ENCODE measurements at places on chromosomes 3 and 15.

- DNase-seq, result no peak
These were observed 401.5 kb upstream of the GOLIM4 start for GRCh38 chr3:168497183-168497582.

GRCh38 chr3:84965141-84965540 lies 6.4 kb downstream of the CADM2 start:
- no peak for DNase-seq

DNA sequence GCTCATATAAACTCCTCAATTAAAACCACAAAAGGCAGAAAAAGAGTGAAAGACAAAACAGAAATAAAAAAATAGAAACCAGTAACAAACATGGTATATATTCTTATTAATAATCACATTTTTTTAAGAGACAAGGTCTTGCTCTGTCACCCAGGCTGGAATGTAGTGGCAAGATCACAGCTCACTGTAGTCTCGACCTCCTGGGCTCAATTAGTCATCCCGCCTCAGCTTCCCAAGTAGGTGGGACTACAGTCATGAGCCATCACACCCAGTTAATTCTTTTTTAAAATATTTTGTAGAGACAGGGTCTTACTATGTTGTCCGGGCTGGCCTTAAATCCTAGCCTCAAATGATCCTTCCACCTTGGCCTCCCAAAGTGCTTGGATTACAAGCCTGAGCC lies 37.1 kb downstream of the FAM240A start:
- DNase-seq, result no peak

GRCh38 chr15:89244574-89244903 lies 760 bp downstream of the FANCI start:
- DNase-seq, result no peak

DNA sequence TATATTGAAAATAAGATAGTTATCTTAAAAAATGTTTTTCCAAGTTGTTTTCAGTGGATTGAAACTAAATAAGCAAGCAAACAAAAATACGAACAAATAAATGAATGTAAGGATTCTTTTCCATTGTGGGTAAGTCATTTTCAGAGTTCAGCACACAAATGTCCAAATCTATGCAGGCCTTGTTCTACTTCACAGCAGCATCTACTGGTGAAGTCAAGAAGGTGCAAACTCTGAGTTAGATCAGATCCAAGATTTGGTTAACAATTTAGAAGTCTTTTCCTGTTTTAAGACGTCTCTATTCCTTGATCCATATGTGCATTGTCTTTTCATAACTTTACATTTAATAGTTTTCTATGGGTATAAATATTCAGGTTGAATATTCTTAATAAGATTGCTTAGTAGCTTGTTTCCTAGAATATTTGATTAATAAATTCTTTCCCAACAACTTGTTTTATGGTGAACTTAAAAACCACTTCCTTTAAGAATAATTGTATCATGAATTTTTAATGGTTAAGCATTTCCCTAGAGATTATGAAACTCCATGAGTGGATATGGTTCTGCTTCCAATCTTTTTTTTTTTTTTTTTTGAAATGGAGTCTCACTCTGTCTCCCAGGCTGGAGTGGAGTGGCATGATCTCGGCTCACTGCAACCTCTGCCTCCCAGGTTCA lies 10.5 kb downstream of the PTX3 start:
- no peak for DNase-seq

DNA sequence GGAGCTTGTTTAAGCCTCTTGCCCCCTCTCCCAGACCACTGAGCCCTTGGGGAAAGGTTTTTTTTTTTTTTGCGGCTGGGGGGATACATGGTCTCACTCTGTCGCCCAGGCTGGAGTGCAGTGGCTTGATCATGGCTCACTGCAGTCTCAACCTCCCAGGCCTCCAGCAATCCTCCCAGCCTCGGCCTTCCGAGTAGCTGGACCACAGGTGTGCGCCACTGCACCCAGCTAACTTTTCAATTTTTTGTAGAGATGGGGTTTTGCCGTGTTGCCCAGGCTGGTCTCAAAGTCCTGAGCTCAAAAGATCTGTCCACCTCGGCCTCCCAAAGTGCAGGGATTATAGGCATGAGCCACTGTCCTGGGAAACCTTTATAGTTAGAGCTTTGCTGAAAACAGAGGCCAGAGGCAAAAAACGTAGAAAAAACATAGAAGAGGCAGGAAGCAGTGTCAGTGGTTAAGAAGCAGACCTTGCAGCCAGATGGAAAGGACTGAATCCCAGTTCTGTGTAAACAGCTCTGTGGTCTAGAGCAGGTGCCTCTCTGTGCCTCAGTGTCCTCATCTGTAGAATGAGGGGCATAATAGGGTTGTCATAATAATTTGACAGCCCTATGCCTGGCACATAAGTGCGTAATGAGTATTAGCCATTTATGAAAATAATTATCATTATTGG lies 33.1 kb downstream of the CMTM7 start:
- DNase-seq, result no peak

GRCh38 chr15:29844290-29844903 lies 22.1 kb upstream of the TJP1 start:
- no peak for DNase-seq

DNA sequence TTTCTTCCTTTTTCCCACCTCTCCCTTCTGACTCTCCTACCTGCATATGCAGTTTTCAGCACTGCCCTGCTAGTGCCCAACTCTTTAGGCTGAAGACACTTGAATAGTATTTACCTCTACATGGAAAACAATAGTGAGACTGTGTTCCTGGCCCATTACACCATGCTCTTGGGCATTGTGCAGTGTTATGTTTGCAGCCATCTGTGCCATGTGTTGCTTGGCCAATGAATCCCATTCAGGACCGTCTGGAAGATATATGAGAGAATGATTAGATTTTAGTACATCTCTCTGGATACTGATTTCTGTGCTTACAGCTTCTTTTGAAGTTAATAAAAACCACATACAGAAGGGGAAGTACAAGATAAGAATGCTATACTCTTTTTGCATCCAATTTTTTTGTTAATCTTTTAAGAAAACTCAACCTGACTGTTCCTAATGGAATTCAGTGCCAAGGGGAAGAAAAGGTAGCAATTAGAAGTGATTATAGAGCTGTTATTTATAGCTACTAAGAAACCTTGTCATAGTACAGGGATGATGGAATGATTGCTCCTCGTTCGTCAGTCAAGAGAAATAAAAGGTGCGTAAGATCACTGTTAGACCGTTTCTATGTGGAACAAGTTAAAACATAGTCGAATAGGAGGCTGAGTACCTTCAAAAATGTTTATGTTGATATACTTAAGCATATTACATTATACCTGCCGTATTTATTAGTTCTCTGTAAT lies 58.9 kb downstream of the TMEM41A start:
- DNase-seq, result no peak

DNA sequence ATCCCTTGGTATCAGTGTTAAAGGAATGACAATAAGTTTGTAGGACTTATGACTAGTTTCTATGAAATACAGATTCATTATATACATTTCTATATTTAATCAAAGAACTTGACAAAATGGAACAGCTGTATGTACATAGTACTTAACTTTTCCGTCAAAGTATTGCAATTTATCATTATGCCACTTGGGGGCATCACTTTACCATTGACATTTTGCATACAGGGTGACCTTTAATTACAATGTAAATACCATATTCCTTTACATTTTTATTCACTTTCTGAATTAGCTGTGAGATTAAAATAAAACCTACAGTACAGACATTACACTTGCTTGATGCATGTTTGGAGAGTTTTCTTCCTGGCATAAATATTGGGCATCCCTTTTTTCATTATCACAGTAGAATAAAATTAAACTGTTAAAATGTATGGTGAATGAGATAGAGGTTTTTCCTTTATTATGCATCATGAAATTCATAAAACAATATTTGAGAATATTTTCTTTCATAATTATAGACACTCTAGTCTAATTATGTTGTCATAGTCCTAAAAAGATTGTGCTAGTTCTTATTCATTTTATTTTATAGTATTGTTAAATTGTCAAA lies 6.9 kb downstream of the NEK11 start:
- DNase-seq, result peak; percentile 44

DNA sequence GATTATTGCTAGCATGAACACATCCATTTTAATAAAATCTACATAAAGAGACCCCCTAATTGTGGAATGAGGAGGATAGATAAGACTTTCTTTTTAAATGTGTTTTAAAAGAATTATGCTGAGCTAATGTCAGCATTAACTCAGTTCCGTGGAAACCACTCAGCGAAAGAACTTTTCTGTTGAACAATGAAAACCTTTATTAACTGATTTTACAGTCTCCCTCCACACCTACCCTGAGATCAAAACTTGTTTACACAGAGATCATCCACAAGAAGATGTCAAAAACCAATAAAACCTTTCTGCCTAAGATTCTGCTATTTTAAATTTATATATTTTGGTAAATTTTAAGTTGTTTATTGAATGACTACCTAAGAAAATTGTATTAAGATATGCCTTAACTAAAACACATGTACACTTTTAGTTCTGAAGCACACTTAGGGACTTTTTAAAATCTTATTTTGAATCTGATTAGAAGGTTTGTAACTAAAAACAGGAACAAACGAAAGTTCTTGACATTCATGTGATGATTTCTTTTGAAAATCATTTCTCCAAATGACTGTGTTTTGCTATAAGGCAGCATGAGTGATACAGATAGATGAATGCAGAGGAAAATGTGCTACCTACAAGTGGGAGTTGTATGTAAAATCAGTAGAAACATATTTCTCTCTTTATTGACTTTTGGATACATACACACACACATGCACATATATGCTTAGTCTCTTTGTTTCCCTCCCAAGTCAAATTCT lies 369.0 kb downstream of the UNC13C start:
- DNase-seq, result no peak

DNA sequence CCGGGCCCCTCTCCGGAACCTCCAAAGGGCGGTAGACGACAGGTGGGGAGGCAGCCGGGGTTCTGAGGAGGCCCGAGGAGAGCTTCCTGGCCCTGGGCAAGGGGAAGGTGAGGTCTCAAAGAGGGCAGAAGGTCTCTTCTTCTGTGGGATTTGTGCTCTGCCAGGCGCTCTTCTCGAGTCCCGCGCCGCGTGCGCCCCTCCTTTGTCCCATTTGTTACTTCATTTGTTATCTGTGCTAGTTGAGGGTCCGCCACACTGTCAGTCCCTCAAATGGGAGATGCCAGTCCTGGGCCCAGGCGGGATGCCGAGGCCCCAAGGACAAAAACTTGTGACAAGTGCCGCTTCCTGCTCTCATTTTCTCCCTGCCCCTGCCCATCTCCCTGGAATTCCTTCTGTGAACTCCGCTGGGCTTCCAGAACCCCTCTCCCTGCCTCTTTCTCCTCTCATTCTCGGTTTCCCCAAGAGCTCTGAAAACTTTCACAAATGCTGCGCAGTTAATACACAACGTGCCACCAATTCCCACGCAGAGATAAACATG lies 1.5 kb downstream of the ST8SIA2 start:
- DNase-seq, result no peak

- DNase-seq, result no peak
These were observed 20.8 kb downstream of the LYSMD4 start for GRCh38 chr15:99712415-99712814.

- no peak for DNase-seq
These were observed 349.4 kb downstream of the DOCK3 start for GRCh38 chr3:51024121-51024520.

- DNase-seq, result no peak
These were observed 31.7 kb downstream of the EDC3 start for GRCh38 chr15:74664028-74664616.

GRCh38 chr3:121126033-121126706 lies 218.2 kb downstream of the STXBP5L start:
- DNase-seq, result no peak

- DNase-seq, result no peak
These were observed 63.4 kb downstream of the ARHGEF26 start for GRCh38 chr3:154184582-154184981.

- peak; percentile 22 for DNase-seq
These were observed 67.6 kb upstream of the HACD2 start for GRCh38 chr3:123652342-123652984.

DNA sequence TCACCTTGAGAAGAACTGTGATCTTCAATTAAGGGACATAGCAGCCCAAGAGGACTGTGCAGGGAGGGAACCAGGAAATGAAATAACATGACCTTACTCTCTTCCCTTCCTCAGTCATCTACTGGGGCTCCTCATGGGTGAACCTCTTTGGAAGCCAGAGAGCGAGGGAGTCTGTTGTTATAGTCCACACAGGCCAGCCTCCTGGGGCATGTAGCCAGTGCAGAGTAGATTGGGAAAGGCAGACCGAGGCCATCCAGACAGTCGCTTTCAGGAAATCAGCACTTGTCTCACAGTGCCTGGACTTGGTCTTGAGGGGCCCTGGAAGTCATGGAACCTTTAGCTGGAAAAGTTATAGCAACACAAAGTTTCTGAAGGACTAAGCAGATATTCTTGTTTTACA lies 6.1 kb downstream of the CRTAP start:
- no peak for DNase-seq

GRCh38 chr3:154602241-154602640 lies 172.3 kb upstream of the GPR149 start:
- DNase-seq, result no peak

DNA sequence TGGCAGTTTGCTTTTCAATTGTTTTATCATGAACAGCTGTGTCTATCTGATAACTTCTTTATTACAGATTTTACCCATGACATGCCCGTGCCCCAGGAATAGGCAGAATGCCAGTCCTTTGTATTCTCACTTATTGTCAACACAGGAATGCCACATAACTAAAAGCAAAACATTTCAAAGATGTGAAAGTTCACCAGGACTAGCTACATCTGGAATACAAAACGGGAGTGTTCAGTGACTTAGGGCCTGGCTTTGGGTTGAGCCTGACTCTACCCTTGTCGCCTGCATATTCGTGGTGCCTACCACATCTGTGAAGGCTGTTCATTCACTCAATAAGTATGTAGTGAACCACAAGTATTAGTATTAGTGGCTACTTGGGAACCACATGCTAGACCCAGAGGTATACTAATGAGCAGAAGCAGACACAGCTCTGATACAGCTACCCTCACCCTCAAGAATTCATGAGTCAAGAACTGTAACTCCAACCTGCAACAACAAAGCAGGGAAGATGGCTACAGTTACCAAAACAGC lies 2.9 kb downstream of the TNFSF10 start:
- DNase-seq, result no peak

DNA sequence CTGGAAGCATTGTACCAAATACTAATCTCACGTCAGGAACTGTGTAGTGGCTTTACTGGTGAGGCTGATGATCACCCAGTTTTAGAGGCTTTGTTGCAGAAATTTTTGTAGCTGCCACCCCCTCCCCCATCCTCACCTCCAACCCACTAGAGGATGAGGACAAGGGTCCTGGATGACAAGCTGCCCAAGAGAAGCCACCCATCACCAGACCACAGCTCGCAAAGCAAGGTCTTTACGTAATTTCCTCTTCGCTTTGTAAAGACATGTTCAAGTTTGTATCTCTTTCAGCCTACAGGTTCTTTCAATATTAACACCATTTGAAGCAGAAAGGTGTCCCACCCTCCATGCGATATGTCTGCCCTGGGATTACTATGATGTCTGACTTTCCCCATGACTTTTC lies 74.2 kb downstream of the LDHAL6B start:
- no peak for DNase-seq

- no peak for DNase-seq
These were observed 381.6 kb downstream of the EPHA3 start for GRCh38 chr3:89488800-89489580.

GRCh38 chr3:112979244-112979832 lies 4.4 kb upstream of the CD200R1 start:
- peak; percentile 48 for DNase-seq

GRCh38 chr3:101259485-101260341 lies 60.7 kb downstream of the IMPG2 start:
- DNase-seq, result no peak

GRCh38 chr3:22862111-22862510 lies 341.0 kb upstream of the UBE2E2 start:
- DNase-seq, result no peak

GRCh38 chr3:53490459-53490968 lies 3.9 kb upstream of the CACNA1D start:
- no peak for DNase-seq

- no peak for DNase-seq
These were observed 103.6 kb downstream of the OTOL1 start for GRCh38 chr3:161600173-161600572.
